DMS79 (cell line): ENCODE measurements at places on chromosomes 4 and X.

- peak; percentile 3 for DNase-seq
Observed at GRCh38 chr4:183142571-183143550, 43.8 kb downstream of the WWC2 start.

- no peak for DNase-seq
Observed at GRCh38 chr4:73847526-73848182, 5.4 kb upstream of the PF4V1 start.

GRCh38 chr4:140044337-140044902 lies 109.6 kb downstream of the MAML3 start:
- DNase-seq: no peak

DNA sequence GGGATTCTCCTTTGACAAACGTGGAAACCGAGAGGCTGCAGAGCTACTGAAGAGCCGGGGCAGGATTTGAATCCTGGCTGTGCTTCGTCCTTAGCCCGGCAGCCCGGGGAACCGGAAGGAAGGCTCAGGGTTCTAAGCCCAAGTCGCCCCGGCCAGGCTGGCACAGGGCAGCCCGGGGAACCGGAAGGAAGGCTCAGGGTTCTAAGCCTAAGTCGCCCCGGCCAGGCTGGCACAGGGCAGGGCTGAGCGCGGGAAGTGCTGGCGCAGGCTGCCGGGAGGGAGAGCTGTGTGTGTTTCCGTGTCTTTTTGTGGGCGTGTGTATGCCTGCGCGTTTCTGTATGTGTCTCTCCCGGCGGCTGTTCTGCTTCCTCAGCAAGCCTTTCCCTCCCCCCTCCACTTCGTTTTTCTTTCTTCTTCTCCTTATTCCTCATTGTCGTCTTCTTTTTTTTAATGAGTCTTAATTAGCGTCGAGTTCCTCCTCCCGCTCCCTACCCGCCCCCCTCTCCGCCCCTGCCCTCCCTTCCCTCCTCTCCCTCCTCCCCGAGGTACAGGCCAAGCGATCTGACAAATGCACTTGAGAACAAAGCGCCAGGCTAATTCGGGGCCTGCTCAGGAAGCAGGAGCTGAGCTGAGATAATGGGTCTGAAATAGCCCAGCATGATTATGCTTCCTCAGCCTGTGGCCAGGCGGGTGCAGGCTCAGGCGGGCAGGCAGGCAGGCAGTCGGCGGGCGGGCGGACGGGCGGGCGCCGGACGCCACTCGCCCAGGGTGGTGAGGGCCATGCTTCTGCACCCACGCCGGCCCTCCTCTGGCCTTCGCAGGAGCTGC lies 65.9 kb downstream of the EFNB1 start:
- peak; percentile 49 for DNase-seq

GRCh38 chr4:148089624-148090023 lies 352.6 kb downstream of the NR3C2 start:
- no peak for DNase-seq

- DNase-seq: peak; percentile 35
Observed at GRCh38 chr4:56752985-56753384, 68.5 kb downstream of the SPINK2 start.
